HepG2 (cell line): ENCODE measurements at places on chromosomes 3 and 15. TPM values are rescaled to one million over a fixed set of nuclear protein-coding genes. Genes with fewer than 3 reads are reported as not detected.

TMEM42 gene
- total RNA-seq, result 5.0 and 5.5 TPM in 2 replicates

DCUN1D1 gene
- total RNA-seq, result 39.7 and 66.9 TPM in 2 replicates

IQCF5 gene
- total RNA-seq, result not detected in 2 replicates

CXCR6 gene
- total RNA-seq, result not detected in 2 replicates

P2RY14 gene
- not detected in 2 replicates for total RNA-seq

UPK1B gene
- not detected in 2 replicates for total RNA-seq

TRIM42 gene
- total RNA-seq, result not detected in 2 replicates

CDHR4 gene
- total RNA-seq, result not detected in 2 replicates

FGF7 gene
- total RNA-seq, result not detected in 2 replicates

MELTF gene
- total RNA-seq, result 0.97 and 3.2 TPM in 2 replicates
